Activated CD8-positive, alpha-beta memory T cell treated with anti-CD3 and anti-CD28 coated beads for 4 hours (primary cell): ENCODE measurements at places on chromosomes 2 and 18.

- no peak for DNase-seq
Observed at GRCh38 chr2:165989851-165990250, 36.3 kb upstream of the TTC21B start.

DNA sequence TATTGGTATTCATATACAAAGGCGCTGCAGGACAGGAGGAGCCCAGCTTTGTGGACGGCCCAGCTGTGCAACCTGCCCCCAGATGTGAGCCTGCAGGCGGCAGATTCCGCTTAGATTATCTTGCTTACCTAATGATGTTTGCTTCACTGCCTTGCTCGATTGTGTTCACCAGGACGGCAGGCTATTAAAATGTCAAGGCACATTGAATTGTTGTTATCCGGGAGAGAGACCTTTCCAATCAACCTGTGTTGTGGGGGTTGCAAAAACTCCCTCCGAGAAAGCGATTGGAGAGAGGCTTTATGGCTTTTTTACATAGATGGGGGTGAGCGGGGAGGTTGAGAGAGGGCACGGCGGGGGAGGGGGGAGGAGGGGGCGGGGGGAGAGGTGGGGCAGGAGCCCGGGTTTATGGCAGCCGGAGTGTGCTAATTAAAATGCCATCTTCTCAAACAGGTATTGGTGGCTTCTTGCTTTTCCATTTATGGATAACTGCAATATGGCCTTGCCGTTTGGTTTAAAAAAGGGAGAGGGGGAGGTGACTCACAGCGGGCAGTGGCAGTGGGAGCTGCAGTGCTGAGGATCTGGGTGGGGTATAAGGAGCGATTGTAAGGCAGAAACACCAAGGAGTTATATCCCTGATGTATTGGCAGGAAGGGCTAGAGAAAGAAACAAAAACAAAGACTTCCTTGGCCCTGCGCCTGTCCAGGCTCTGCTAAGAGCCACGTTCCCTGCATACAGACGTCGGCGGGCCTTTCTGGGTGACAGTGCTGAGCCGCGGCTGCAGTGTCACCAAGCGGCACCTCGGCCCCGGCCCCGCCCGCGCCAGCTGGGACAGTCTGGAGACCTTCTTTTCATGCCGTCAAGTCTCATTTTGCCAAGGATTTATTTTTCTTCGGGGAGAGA lies 97.2 kb downstream of the INSIG2 start:
- no peak for DNase-seq

GRCh38 chr2:165660361-165660760 lies 133.7 kb downstream of the GALNT3 start:
- no peak for DNase-seq

- no peak for DNase-seq
Observed at GRCh38 chr18:76626991-76627390, 131.9 kb upstream of the ZNF516 start.

- DNase-seq = no peak
Observed at GRCh38 chr2:219976871-219977270, 349.4 kb downstream of the SLC4A3 start.

- DNase-seq = no peak
Observed at GRCh38 chr2:161134547-161135518, 25.4 kb upstream of the TANK start.

- DNase-seq = no peak
Observed at GRCh38 chr2:97765933-97766332, 52.6 kb downstream of the ZAP70 start.

- no peak for DNase-seq
Observed at GRCh38 chr2:145910416-145910815, 1390.5 kb upstream of the ZEB2 start.

DNA sequence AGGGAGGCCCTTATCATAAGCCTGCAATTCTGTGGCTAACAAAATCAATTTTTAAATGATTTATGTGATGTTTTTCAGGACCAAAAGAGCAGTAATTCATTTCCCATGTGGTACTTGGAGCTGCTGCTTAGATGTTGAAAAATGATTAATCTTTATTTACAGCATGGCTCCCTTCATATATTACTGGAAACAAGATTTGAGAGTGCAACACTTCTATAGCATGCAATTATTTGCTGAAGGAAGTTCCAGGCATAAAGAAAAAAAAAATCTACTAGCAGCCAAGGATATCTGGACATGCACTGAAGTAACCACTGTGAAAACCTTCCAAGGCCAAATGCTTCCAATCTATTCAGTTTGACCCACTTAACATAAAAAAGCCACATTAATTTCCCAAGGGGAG lies 186.3 kb downstream of the SLC8A1 start:
- no peak for DNase-seq
